ENCODE measurements at places on chromosomes 2 and 18.

DNA sequence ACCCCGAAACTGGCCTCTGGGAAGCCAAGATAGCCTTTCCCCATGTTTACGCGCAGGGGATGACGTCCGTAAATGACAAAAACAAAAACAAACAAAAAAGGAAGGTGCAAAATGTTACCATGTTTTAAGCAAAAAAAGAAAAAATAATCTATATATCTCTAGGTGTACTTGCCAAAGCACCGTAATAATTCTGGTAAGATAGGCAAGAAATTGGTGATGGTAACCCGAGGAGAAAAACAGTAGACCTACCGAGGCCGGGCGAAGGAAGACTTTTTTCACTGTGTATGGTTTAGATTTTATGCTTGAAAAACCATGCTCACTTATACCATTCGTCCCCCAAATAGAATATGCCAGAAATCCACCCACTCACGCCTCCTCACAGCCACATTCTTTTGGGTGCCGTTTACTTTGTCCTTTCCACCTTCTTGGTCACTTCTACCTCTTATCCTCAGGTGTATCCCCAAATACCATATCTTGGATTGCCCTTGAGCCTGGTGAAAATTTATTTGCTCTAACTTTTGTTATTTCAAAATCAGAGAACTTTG is 8.0 kb downstream of the GATA6 start:
- no peak for DNase-seq

- DNase-seq, result no peak
These were observed 1.9 kb upstream of the SPOPL start for GRCh38 chr2:138499684-138500083.

GRCh38 chr2:11809586-11810236 is 63.3 kb downstream of the LPIN1 start:
- DNase-seq, result no peak

- DNase-seq, result no peak
These were observed 592.1 kb downstream of the XIRP2 start for GRCh38 chr2:167480232-167480985.

GRCh38 chr18:29084120-29084519 is 907.2 kb upstream of the CDH2 start:
- DNase-seq, result no peak

- DNase-seq, result no peak
These were observed 34.7 kb downstream of the NAPG start for GRCh38 chr18:10560452-10561045.

DNA sequence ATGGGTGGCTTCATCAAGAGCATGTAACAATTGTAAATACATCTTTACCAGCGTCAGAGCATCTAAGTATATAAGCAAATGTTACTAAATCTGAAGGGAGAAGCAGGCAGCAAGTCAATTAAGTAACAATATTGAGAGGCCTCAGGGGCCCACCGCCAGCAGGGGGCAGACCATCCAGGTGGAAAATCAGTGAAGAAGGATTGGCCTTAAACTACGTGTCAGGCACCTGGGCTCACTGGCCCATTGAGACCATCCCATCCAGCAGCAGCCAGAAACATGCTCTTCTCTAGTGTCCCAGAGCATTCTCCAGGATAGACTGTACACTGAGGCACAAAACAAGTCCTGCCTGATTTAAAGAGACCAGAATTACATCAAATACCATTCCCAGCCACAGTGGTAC is 96.2 kb upstream of the SNTG2 start:
- no peak for DNase-seq

- no peak for DNase-seq
These were observed 534.3 kb downstream of the ADCYAP1 start for GRCh38 chr18:1438967-1439366.

- no peak for DNase-seq
These were observed 103.0 kb downstream of the BCL11A start for GRCh38 chr2:60450488-60450887.

- no peak for DNase-seq
These were observed 37.3 kb downstream of the DARS1 start for GRCh38 chr2:135948141-135948540.

DNA sequence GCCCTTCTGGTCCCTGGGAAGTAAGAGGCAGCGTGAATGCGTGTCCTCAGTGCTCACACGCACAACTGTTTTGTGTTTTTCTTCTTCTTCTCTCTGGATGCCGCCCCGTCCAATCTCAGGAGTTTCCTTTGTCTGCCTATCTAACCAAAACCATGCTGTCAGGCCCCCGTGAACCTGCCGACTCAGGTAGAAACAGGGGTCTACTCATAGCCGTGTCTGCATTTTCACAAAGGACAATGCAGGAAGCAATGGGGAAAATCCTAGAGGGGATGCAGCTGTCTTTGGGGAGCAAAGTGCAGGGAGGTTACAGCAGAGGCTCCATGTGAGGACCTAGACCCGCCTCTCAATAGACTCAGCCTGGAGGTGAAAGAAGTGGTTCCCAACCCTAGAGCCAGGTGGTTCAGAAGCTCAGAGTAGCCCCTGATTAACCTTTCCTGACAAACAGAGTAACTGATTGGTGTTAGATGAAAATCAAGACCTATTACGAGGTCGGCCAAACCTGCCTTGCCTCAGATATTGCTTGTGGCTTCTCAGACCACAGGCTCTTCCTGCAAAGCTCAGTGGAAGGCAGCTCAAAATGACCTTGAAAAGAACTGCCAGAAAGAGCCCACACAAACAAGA is 49.3 kb downstream of the CD226 start:
- no peak for DNase-seq

GRCh38 chr2:216083464-216084281 is 2.0 kb downstream of the TMEM169 start:
- DNase-seq, result no peak

- peak; percentile 33 for DNase-seq
These were observed 138.3 kb upstream of the ID2 start for GRCh38 chr2:8543383-8544170.

GRCh38 chr2:95268211-95269035 is 5.8 kb upstream of the PROM2 start:
- no peak for DNase-seq

DNA sequence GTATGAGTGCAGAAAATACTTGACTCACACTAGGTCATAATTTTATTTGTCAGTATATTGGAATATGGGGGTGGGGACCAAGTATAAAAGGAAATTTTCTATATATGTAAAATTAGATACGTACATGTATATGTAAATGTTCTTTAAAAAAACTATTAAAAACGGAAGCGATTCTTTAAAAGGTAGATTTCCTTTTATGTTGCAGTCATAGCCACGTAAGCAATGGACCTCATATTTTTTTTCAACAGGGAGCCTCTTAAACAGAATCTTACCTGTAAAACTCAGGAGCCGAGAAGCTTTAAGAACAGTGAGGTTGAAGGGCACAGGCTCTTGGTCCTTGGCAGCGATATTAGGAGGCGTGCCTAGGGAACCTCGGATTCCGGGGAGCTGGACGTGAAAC is 3.3 kb downstream of the RHBDD1 start:
- no peak for DNase-seq

DNA sequence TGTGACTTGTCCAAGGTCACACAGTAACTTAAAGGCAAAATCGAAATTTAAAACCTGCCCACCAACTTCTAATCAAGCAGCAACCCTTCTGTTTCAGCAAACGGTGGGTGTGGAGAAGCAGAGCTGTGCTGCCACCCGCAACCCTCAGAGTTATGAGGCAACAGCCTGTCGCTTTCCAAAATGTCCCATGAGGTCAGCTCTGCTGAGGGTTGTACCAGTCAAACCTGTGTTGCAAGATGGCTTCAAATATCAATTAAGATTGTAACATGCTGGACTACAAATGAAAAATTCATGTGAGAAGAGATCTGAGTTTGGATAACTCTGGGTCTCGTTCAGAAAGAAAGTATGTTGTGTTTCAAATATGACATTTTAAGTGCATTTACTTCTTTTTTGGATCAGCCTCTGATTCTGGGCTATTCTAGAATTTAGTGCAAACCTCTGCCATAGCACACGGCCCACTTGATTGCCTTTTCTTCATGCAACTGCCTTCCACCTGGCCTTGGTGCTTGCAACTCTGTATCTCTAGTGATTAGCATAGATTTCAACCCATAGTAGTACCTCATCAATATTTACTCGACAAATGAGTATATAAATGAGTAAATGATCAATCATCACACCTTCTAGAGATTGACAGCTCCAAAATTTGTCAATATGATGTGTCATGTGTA is 69.3 kb downstream of the TIMM21 start:
- DNase-seq, result no peak

GRCh38 chr2:37585295-37585908 is 86.0 kb downstream of the CDC42EP3 start:
- no peak for DNase-seq

DNA sequence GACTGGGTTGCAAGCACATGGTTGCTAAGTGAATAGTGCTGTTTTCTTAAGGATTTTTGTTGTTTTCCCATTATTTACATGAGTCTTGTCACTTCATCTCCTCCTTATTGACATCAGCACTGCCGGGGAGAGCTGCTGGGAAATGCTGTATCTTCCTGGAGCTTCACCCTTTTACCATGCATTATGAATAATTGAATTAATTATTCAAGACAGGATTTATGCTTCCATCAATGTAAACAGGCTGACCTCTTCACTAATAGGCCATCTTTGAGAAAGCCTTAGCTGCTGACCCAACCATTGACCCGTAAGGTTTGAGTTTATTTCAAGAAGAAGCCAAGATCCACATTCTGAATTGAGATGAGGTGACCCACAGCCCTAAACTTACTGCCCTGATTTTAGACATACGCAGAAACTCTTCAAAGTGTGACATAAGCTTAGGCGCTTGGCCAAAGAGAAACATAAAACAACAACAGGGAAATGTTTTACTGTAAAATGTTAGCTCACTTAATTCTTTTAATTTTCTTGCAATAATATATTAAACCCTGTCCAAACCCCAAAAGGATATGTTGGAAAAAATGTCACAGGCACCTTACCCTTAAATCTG is 365.5 kb upstream of the SYT4 start:
- DNase-seq, result no peak

DNA sequence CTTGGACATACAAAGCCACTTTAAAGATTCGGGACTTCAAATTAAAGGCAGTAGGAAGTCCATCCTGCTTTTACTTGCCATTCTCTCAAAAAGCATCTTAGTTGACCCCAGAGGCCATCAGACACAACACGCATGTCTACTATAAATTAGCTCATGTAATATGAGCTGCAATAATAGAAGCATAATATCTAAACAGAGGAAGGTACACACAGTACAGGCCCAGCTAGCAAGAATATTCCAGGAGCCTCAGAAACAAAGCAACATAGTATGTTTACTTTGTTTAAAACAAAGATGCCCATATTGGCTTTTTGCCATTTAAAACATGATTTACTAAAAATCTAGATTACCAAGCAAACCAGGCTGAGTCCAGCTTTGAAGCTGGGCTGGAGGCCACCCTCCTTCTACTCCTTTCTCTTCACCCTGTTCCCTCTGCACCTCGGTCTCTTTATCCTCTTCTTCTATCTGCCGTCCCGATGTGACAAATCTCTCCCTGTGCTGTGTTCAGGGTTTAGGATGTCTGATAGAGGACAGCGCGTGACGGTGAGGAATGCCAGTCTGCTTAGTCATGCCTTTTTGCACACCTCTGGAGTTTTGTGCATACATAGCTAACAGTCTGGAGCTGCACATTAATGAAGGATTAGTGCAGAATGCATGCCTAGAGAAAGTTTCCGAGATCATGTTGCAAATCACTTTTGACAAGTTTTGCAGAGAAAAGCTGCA is 28.2 kb downstream of the DTNA start:
- no peak for DNase-seq

- no peak for DNase-seq
These were observed 46.5 kb downstream of the RAB10 start for GRCh38 chr2:26080356-26080755.

DNA sequence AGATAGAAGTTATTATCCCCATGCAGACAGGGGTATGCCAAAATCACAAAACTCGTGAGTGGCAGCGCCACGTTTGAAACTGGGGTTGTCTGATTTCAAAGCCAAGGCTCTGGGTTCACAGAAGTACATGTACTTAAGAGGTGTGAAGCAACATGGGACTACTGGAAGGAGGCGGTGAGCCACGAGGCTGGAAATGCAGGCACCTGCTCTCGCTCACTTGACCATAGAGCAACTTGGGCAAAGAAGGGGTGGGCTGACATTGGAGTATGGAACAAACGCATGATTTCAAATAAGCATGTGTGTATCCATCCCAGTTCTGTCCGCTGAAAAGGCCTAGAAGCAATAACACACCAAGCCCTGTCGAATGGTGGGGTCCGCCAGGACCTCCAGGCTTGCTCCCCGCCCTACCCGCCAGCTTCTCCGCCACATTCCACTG is 593 bp upstream of the ACTR2 start:
- no peak for DNase-seq

DNA sequence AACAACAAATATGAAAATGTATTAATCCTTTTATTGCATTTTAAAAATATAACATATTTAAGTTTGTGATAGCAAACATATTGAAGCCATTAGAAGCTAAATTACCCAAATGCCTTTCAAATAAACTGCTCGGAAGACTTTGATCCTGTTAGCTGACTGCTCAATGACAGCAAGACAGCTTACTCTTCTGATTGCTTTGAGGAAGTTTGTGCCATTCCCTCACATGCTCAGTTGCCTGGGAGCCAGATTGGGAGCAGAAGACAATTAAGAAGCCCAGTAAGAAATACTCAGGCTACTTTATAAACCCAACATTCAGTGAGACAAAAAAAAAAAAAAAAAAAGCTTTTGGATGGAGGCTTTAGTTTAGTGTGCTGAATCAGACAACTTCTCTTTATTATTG is 407.1 kb upstream of the SOX11 start:
- no peak for DNase-seq

GRCh38 chr18:49491534-49491856 is 4.5 kb upstream of the C18orf32 start:
- no peak for DNase-seq

DNA sequence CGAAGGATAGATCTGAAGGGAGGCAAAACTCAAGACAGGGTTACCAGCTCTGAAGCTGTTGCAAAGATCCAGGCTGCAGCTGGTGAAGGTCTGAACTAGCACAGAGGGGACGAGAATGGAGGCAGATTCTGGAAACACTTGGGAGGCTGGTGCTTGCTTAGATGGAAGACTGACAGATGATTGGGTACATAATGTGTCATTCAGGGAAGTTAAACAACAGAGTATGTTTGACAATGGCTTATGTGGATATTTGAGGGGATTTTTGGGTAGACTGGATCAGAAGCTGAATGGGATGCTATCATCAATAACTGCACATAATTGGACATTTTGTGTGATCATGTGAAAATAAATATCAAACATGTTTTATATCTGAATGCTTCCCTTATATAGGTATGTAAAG is 2.3 kb upstream of the ZNF396 start:
- no peak for DNase-seq

- DNase-seq, result no peak
These were observed 785.6 kb downstream of the NR4A2 start for GRCh38 chr2:155546721-155547555.

GRCh38 chr2:171173087-171173486 is 12.4 kb upstream of the TLK1 start:
- DNase-seq, result no peak

GRCh38 chr2:144526831-144527230 is 6.9 kb upstream of the ZEB2 start:
- DNase-seq, result no peak

GRCh38 chr2:220442012-220442411 is 814.6 kb downstream of the SLC4A3 start:
- no peak for DNase-seq

- DNase-seq, result no peak
These were observed 116.0 kb downstream of the CDC42EP3 start for GRCh38 chr2:37555457-37555856.
